ENCODE measurements at places on chromosomes 4 and X.

DNA sequence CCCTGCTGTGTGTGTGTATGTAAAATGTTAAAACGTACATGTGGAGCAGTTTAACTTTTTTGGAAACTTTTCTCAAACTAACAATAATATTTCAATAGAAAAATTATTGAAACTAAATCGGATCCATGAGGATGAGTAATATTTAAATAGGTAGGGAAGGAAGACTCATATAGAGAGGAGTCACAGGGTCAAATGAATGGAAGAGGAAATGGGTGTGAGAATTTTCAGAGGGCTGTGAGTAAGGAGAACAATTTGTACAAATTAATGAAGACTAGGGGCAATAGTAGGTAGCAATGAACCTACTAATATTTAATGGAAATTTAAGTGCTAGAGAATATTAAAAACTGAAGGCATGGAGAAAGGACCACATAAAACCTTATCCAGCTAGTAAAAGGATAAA, 290.7 kb upstream of the PCDH18 start:
- no peak for DNase-seq

DNA sequence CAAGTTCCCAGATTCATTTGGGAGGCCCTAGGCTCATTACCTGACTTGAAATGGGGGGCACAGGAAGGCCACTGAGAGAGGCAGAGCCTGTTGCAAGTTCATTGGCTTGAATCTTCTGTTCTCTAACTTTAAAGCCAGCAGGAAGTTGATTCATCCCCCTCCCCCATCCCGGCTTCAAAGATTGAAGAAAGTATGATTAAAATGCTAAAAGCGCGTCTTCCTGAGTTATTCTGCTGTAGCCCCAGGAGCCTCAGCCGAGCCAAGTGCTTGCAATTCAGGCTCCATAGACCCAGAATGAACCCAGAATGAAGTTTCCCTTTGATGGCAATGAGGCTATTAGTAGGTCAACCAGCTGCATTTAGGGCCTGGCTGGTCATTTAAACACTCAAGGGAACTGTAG, 14.7 kb downstream of the CHST7 start:
- DNase-seq = peak; percentile 82

DNA sequence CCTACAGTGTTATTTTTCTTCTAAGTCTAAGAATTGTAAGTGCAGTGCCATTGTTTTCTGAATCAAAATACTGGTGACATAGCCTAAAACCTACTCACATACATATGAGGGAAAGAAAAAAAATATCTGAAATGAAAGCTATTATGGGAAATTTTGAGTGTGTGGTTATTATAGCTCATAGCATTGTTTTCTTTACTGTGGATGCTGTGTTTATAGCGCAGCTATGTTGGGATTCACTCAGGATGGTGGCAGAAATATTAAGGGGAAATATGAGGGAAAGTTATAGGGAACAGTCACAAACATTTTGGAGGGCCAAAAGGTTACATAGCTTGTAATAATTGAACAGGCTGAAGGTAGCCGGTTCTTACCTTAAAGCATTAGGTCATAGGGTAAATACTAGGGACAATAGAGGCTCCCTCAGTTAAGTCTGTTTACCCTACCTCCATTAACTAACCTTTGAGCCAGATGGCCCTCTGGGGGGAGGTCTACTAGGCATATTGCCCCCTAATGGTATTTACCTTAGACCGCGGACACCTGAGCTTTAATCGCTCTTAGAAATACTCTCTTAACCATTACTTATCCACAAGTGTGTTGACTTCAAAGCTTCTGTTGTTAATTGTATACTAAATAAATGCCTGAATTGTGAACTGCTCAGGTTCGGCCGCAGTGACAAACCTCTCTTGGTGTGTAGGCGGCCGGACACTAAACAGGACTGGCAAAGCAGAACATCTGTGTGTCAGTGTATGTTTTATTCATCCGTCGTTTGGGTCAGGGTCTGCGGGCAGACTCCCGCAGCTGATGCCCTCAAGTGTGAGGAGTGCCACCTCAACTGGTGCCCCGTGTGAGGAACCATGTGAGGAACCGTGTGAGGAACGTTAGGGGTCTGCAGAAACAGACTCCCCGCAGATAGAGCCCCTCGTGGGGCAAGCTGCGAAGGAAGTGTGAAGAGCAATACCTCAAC, 21.3 kb upstream of the SULT1B1 start:
- no peak for DNase-seq

- DNase-seq = peak; percentile 51
These were observed 28.1 kb upstream of the HPRT1 start for GRCh38 chrX:134431894-134432293.

GRCh38 chrX:138745196-138745595, 33.7 kb upstream of the FGF13 start:
- peak; percentile 46 for DNase-seq

DNA sequence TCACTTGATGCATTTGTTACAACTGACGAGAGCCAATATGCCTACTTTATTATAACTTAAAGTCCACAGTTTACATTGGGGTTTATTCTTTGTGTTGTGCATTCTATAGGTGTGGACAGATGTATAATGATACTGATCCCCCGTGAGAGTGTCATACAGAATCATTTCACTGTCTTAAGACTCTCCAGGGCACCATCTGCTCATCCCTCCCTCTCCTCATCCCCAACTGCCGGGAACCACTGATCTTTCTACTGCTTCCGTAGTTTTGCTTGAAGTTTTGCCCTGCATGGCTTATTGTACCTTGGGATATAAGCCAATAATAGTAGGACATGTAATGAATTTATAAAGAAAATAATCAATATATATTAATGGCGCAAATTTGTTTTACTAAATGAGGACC, 137.8 kb upstream of the MSX1 start:
- DNase-seq = no peak

GRCh38 chrX:131792356-131792749, 230.7 kb upstream of the STK26 start:
- no peak for DNase-seq

DNA sequence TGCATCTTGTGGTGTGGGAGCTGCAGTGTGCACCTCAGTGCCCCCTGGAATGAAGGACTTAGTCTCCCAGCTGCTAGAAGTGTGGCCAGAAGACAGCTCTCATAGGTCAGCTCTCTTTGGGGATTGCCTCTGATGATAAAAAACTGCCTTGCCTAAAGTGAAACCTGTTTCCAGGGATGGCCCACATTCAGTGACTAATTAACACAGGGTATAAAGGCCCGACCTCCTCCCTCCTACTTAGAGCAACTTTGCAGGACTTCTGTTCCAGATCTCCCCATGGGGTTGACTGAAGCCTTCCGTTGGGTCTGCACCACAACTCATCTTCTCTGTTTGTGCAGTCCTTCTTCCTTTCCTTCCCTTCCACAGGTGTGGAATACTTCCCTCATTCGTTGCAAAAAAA, 53.2 kb downstream of the SPINK2 start:
- DNase-seq = no peak

DNA sequence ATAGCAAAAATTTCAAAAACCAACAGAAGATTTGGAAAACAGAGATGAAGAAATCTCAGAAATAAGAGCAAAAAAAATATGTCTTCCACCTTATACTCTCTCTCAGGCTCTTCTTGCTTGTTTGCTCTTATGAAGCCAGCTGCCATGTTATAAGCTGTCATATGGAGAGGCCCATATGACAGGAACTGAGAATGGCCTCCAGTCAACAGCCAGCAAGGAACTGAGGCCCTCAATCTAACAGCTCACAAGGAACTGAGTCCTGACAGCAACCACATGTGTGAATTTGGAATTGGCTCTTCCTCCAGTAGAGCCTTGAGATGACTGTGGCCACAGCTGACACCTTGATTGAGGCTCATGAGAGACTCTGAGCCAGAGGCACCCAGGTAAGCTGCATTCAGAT, 51.3 kb upstream of the MAOA start:
- DNase-seq = no peak

DNA sequence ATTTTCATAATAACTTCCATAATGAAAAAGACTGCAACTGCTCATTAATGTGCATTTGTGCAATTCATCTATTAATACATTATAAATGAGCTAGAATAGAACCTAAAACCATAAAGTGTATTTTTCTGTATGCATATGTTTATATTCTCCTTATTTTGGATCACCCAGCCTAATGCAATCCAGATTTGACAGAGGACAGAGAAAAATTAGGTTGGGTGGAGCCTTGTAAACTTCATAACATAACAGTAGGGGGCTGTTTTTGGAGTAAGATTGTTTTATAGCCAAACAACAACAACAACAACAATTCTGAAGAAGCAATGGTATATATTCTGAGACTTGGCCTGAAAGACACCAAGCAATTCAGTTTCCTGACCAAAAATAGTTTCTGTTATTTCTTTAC, 615.3 kb upstream of the SLIT2 start:
- DNase-seq = no peak

DNA sequence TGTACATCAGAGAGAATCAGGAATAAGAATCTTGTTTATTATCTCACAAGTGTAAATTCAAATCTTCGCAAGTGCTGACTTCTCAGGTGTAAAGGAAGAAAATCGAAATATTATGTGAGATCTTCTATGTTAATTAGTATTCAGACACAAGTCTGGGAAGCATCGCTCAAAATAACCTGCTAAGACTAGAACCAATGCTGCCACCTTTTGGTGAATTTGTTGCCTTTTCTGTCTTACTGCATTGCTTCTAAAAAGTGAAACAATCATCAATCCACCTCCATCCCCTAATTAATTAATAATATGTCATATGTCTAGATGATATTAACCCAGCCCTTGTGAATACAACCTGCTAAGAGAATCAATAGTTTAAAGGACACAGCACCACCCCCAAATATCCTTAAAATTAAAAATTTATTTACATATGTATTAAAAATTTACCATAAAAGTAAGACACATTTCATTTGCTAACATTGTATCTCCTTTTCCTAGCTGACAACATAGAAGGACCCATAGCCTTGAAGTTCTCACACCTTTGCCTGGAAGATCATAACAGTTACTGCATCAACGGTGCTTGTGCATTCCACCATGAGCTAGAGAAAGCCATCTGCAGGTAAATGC, 3.5 kb downstream of the EPGN start:
- peak; percentile 68 for DNase-seq

DNA sequence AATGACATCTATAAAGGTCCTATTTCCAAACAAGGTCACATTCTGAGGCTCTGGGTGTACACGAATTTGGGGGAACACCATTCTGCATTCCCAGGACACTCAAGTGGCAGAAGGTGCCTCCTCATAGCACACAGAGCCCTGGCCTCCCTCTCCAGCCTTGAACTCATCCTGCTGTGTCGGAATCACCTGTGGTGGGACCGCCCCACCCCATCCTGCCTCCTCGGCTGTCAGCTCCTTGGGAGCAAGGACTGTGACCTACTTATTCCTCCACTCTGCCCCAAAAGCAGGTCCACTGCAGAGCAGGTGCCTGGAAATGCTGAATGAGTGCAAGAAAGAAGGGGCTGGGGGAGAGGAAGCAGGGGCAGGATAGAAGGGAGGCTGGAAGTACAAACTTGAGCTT, 33.5 kb downstream of the HTRA3 start:
- no peak for DNase-seq

DNA sequence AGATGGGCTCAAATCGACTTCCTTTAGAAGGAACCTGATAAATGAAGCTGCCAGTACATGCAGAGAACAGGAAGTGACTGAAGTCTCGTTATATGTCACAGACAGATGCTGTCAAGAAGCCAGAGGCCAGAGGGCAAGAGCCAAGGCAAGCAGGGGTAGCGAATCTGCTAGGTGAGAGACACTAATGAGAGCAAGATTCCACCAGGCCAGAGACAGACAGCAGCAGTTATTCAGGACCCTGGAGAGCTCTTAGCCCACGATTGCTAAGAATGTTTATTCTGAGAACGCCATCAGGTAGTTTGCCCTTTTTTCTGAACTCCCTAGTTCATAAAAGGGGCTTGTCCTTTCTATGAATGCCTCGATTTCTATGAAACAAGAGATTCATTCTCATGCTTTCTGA, 73.7 kb downstream of the BEND2 start:
- peak; percentile 10 for DNase-seq

DNA sequence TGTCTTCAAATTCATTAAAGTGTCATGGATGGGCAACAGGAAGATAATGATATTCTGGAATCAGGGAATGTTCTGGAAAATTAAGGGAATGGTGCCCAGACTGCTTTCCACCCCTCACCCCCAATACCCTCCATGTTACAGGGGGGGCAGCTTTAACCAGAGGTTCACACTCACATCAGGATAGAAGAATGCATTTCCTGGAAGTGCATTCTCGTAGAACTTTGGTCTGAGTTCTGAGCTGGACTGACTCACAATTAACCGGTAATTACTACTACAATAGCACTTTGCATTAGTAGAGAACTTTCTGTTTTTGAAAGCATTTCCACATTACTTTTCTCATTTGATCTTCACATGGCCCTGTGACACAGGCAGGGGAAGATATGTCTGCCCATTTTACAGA, 52.5 kb upstream of the SHISA3 start:
- DNase-seq = no peak

- DNase-seq = peak; percentile 38
These were observed 142.5 kb upstream of the MED14 start for GRCh38 chrX:40877887-40878286.

DNA sequence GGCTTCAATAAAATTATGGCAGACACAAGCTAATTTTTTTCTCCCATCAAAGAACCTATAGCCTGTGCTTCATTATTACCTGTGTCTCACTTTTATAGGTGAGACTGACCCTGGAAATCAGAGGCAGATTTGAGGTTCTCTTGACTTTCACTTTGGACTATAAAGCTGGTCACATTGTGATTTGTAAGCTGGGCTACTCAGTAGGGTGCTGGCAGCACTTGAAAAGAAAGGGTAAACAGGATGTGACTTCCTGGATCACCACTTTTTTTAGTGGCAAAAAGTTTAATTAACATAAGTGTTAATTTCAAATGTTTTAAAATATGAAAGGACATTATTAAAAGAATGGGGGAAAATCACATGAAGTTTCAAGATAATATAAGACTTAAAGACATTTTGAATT, 50.6 kb upstream of the GATB start:
- DNase-seq = no peak

- DNase-seq = no peak
These were observed 5.3 kb downstream of the FGF5 start for GRCh38 chr4:80271801-80272200.

- no peak for DNase-seq
These were observed 333 bp downstream of the BOD1L1 start for GRCh38 chr4:13627178-13627605.

DNA sequence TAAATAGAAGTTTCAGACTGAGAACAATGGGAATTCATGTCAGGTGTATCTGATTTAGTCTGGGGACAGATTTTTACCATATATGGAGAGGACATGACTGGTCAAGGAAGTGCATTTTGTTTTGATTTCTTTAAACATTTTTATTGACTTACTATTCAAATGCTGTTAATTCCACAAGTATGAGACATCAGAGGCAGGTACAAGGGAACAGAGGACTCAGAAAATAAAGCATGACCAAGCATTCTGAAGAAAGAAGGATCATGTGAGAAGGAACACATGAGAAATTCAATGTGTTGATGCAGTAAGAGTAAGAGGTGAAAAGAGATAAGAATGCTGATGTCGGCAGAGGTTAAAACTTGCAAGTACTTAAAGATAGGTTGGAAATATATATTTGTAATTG, 1452.6 kb downstream of the PCDH7 start:
- peak; percentile 60 for DNase-seq

GRCh38 chr4:121192480-121192879, 28.4 kb upstream of the TNIP3 start:
- peak; percentile 58 for DNase-seq

GRCh38 chr4:61200916-61201526, 895 bp downstream of the ADGRL3 start:
- peak; percentile 47 for DNase-seq

GRCh38 chr4:3810111-3810680, 44.0 kb downstream of the ADRA2C start:
- no peak for DNase-seq

GRCh38 chrX:45007598-45007997, 134.6 kb downstream of the KDM6A start:
- DNase-seq = no peak
